Right lung (tissue), 10 donors: ENCODE measurements at places on chromosomes 1 and 21.

DNA sequence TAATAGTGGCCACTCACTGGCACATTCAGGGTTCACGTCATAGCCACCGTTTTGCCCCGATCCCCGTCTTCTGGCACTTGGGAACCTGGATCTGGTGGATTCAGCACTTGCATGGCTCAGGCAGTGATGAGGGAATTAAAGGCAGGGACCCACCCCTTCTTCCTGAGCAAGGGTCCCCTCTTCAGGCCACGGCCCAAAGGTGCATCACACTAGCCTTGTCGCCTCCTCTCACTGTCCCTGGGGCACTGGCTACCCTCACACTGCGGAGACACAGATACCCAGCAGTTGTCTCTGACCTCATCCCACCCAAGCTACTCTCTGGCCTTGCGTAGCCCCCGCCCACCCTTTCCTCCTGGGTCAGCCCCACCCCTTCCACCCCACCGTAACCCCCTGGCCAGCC, 19.9 kb upstream of the LDLRAP1 start:
- no peak for DNase-seq

DNA sequence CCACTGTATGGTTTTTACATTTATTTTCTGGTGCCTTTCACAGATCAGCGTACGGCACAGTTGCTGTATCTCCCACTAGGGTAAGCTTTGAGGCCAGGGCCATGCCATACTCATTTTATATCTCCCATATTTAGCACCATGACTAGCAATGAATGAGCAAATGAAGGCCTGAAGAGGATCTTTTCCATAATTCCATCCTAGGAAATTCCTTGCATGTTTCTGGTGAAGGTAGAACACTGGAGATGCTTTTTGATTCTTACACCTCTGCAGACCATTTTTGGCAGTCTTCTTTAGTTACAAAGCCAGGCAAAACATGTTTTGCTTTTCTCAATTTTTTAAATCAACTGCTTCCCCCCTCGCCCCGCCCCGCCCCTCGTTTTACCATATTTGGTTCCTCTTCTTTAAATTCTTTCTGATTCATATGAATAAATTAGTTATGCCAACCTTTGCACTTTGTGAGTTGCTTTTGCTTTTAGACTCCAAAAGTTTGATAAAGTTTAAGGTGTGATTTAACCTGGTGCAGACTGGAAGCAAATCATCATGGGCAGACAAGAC, 78.9 kb upstream of the AK4 start:
- DNase-seq, result no peak

DNA sequence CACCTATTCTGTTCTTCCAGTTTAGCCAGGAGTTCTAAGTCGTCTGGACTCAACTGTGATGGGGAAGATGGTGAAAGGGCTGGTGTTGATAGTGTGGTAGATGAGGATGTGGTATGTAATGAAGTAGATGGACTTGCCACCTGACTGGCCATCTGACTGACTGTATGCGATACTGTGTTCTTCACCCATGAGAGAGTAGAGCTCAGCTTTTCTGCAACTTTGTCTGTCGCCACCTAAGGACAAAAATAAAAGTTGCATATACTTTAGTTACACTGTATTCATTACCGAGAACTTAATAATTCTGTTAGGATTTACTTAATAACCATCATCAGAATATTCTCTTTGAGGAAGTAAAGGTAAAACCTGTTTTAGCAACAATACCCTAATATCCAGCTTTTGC, 48.5 kb downstream of the EVI5 start:
- DNase-seq, result no peak

- no peak for DNase-seq
Measured at GRCh38 chr1:99146129-99146848, 118.0 kb upstream of the PLPPR4 start.

DNA sequence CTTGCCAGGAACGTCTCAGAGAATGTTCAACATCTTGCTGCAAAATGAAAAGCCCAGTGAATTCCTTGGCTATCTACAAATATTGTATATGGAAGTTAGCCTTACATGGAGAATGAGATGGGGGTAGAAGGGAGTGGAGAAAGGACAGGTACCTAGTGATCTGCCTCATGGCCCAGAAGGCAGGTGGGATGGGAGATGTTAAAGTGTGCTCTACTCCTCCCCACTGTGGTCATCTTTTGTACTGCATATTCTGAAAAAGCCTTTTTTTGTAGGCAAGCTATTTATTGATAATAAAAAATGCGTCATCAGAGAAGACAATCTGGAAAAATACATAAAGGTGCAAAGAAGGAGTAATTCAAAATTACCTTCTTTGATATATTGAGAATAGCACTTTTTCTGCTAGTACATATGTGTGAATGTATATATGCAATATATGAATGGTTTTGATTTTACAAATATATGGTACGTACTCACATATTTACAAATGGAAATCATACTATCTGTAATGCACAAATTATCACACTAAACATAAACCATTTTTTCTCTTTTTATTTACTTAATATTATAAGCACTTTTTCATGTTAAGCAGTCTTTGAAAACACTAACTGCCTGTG, 19.1 kb upstream of the SLC5A9 start:
- DNase-seq, result no peak

GRCh38 chr1:32336591-32336932, 529 bp upstream of the MARCKSL1 start:
- DNase-seq, result no peak

DNA sequence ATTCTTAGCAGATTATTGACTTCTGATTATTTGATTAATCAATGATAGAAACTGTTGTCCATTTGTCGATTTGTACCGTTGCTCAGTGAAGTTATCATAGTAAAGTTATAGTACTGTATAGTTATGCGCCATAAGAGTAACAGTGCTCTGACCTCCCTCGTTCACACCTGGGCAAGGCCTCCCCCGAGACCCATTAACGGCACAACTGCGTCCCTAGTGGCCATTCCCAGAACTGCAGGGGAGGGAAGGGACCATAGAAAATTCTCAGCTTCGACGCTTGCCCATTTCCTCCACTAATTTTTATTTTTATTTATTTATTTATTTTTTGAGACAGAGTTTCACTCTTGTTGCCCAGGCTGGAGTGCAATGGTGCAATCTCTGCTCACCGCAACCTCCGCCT, 334.4 kb downstream of the DSCAM start:
- DNase-seq, result no peak

DNA sequence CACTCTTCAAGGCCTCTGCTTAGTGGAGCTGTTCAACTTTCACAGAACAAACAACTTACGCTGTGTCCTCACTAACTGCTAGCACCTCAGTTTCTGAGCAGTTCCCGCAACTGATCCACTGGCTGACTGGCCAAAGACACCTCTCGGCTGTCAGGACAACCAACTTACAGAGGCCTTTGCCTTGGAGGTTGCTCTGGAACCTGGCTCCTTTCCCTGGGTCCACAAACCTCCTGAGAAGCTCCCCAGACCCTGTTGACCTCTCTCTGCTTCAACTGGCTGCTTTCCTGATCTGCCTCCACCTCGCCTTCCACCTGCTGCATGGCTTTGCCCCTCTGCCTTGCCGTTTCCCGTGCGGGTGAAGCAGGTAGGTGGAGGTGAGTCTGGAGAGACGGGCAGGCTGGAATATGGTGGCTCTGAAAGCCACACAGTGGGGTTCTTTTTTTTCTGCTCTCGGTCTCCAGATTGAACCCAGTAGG, 13.0 kb downstream of the BTBD19 start:
- DNase-seq, result no peak

- DNase-seq, result no peak
Measured at GRCh38 chr1:202283991-202284390, 57.7 kb downstream of the UBE2T start.

- no peak for DNase-seq
Measured at GRCh38 chr1:17086751-17087150, 32.5 kb downstream of the PADI2 start.

DNA sequence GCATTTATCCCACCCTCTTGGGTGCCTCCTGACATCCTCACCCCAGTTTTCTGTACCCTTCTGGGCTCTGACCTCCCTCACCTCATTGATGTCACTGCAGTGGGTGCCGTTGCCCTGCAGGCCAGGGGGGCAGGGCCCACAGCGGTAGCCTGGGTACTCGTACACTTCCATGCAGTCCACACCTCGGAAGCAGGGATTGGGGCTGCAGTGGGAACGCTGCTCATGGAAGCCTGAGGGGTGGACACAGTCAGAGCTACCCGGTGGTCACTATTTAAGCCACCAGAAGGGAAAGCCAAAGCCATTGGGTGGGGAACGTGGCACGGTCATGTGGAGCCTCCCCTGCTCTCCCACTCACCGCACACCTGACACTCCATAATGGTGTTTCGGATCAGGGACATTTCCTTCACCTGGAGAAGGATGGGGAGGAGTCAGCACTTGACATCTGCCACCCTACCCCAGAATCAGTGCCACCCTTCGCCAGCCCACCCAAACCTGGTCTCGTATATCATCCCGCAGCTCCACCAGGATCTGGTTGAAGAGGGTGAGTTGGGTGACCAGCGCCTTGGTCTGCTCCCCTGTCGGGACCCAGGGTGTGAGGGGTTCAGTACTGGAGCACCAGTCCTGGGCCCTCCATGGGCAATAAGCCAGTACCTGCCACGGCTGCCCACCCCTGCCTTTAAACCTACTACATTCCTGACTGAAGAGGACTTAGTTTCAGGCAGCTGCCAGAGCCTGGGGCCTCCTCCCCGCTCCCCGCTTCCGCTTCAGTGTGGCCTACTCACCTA, 4.8 kb downstream of the THBS3 start:
- no peak for DNase-seq

GRCh38 chr1:66739401-66740157, 12.7 kb upstream of the DYNLT5 start:
- DNase-seq, result no peak

DNA sequence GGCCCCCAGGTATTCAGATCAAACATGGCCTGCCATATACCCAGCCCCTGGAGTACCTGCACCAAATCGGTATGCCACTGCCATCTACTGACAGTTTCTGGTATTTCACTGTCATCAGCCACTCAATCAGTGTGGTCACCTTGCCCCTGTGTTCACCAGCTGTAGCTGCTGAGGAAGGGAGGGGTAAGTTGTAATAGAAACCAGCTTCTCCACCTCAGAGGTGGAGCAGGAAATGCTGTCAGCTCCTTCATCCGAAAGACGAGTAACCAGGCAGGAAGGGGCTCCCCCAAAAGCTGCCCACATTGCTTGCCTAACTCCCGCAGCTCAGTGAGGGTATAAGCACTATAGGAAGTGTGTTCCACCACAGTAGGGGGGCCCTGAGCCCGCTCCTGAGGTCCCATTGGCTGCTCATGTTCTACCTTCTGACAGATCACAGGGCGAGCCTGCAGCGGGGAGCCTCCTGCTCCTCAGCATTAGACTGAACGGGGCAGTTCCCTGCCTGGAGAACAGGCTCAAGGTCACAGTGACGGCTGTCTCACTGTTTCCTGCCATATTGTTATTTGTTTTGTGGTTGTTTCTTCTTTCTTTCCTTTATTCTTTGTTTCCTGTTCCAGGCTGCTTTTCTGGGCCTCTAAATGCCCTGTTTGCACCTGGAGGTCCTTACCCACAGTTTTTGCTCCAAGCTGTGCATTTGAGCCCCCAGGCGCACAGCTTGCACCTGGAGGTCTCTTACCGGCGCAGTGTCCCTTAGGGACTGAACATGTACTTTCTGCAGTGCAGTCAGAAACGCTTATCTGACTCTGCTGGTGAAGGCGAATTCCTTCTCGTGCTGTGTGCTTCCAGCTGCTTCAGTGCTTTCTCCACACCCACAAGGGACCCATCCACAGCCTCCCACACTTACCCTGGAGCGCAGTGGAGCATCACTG, 1638.3 kb downstream of the MRPL39 start:
- DNase-seq, result no peak
